T47D (cell line): ENCODE measurements at places on chromosomes 2 and 18.
A peak's percentile ranks its signal among the peaks of the same experiment; 100 is the strongest.

DNA sequence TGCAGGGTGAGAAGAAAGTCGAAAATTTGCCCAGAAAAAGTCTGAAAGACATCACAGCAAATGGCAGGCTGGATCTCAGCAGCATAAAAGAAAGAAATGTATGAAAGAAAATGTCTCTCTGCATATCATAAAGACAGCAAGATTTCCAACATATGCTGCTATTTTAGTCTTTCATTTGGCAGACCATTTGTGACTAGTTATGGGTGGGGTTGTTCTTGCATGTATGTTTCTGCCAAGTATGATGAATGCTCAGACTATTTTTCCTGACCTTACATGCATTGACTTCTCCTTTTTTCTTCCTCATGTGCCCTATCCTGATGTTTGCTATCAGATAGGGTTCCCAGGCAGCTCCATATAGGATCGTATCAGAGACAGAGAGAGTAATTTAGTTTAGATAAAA lies 58.5 kb upstream of the PARD3B start:
- DNase-seq, result no peak

- DNase-seq, result no peak
Measured at GRCh38 chr18:53887447-53887846, 337.0 kb downstream of the MBD2 start.

DNA sequence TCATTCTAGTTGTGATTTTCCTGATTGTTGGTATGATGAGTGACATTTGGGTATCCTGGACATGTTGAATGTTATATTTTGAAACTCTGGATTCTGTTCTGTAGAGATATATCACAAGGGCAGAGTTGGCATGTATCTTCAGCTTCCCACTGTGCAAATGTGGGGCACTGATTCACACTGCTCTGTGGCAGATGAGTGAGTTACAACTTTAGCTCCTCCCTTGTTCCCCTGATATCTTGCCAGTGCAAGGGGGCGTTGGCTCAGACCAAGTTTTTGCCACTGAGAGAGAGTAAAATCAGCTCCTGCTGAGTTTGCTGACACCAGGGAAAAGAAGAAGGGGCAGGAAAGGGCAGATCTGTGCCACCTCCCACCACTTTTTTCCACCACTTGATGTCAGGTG lies 199.6 kb upstream of the MMADHC start:
- DNase-seq, result no peak

DNA sequence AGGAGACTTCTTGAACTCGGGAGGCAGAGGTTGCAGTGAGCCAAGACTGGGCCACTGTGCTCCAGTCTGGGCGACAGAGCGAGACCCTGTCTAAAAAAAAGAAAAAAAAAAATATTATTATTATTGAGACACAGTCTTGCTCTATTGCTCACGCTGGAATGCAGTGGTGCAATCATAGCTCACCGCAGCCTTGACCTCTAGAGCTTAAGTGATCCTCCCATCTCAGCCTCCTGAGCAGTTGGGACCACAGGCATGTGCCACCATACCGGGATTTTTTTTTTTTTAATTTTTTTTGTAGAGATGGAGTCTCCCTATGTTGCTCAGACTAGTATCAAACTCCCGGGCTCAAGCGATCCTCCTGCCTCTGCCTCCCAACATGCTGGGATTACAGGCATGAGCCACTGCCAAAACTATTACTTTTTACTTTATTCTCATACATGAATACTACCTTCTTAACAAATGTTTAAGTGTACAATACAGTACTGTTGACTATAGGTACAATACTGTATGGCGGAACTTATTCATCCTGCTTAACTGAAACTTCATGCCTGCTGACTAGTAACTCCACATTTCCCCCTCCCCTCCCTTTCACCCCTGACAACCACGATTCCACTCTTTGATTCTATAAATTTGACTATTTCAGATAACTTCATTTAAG lies 15.5 kb downstream of the FBXO11 start:
- DNase-seq, result no peak

DNA sequence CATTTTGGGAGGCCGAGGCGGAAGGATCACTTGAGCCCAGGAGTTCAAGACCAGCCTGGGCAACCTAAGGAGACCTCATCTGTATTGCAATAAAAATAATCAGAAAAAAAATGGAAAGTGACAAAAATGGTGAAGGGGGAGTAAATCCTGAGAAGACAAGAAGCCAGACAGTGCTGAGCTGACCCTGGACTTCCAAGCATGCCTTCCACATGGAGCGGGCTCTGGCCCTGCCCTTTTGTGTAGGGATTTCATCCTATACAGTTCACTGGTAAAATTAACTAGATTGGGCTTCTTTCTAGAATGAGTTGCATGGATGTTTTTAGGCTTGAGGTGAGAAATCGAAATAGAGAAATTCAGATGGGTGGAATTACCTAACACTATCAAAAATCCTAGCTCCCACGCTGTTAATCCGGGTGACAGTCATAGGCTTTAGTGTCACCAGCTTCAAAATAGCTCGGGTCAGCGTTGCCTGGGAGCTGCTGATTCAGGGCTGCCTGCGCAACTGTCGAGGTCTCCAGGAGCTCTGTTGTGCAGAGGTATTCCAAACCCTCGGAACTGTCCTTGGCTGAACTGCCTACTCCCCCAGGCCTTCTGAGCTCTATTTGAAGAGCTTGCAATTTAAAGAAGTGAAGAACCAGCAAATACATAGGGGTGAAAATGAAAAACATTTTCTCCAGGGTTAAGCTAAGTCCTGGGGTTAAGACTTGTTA lies 21.5 kb upstream of the ZNF532 start:
- DNase-seq, result no peak

DNA sequence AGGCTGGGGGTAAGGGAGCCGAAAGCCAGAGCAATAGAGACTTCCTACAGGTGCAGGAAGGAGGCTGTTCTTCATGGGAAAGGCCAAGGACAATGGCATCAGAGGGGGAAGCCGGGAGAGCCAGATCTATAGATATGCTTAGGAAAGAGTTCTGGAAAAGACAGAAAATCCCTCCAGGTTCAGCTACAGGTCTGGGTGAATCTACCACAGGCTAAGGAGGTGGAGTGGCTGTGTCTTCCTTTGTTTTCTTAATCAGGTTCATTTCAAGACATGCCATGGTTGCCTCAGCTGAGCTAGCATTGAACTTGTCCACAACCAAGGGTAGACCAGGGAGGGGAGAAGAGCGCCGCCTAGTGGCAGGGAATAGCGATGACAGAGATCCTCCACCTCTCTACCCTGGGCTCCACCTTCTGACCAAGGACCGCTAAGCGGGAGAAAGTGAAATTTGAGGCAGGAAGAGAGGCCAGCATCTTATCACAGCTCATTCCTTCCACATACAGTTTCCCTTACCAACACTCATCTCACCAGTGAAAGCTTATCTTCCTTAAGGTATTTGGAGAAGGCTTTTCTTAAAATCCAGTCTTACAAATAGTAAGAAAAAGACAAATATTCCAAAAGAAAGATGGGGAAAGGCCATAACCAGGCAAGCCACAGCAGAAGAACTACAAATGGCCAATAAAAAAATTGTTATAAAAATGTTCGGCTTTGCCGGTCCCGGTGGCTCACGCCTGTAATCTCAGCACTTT lies 74.2 kb downstream of the VIT start:
- no peak for DNase-seq

- DNase-seq, result no peak
Measured at GRCh38 chr2:180596453-180596852, 384.0 kb upstream of the UBE2E3 start.

DNA sequence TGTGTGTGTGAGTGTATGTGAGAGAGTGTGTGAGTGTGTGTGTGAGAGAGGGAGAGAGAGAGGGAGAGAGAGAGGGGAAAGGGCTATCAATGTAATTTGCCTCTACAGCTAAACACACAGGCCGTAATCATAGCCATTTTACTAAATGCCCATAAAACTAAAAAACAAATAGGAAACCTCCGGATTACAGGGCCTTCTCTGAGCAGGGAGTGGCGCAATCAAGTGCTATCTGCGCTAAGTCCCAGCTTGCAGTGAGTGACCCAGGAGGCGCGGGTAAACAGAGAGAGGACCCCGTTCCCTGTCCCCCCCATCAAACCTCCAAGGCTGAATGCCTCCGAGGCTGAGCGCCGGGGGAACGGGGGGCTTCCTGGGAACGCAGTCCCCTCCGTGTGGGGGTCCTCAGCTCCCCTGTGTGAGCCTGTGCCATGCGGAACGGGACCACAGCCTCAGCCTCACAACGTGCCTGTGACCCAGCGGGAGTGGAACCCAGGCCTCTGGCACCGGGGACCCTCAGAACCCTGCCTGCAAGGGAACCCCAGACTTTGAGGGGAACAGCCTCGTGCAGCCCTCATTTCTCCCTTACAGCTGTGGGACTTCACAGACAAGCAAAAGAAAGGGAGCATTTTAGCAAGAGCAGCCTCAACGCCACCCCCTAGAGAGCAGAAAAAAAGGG lies 54.7 kb upstream of the ID2 start:
- DNase-seq, result no peak

- no peak for DNase-seq
Measured at GRCh38 chr18:394987-395362, 105.5 kb downstream of the COLEC12 start.

DNA sequence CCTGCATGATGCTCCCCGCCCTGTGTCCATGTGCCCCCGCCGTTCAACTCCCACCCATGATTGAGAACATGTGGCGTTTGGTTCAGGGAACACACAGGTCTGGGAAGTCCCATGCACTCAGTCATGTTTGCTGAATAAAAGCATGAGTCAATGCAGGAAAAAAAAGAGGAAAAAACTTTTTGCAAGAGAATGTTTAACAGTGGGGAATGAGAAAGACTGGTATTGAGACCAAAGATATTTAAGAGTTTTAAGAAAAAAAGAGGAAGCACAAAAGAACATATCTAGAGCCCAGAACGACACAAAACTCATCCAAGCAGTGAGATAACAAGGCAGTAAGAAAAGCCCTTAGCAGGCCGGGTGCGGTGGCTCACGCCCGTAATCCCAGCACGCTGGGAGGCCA lies 279.2 kb upstream of the THSD7B start:
- DNase-seq, result no peak

GRCh38 chr2:46519265-46519664 lies 39.9 kb downstream of the TMEM247 start:
- no peak for DNase-seq

DNA sequence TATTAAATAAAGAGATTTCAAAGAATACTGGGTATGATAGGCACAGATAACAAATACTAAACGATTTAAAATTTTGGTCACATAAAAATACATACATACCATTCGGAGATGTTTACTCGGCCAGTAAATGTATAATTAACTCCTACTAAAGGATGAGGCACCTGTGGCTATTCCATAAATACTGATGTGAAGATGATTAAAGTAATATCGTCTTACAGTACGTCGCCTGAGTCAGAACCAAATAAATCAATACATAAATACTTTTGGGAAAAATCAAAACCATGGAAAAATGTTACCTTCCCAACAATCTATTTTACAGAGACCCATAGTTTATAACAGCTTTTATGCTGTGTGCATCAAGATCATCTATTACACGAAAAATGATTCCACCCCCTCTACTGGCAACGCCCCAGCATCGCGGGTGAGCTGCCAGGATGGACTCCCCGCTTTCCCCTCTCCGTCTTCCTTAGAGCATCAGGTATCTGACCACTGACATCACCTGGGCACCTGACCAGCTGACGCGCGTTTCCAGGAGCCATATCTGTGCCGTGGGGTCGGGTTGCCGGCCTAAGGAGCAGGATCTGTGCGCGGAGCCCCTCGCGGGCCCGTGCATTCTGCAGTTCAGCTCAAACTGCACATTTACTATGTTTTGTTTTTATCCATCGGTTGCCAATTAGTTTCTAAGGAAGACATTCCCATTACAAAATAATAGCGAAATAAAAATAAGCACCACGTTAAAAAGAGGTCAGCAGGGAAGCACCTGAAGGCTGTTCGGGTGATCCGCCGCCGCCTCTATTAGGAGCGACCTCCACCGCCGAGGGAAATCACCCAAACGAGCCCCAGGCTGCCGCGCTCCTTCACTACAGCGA lies 901 bp downstream of the ICA1L start:
- peak; percentile 9 for DNase-seq
